ENCODE measurements at places on chromosomes 13 and 19.

DNA sequence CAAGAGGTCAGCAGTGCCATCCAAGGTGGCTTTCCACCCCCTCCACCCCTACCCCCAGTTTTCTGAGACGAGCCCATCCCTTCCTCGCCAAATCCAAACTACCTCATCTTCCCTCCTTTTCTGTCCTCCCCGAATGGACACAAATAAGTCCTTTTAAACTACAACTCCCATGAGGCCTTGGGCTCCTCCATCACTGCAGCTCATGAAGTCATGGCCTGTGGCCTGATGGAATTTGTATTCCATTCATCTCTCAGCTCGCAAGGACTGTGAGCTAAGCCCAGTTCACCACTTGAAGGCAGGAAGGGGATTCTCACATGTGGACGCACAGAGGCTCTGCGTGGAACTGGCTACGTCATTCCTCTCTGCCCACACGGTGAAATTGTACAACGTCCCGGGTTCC, 12.5 kb downstream of the PTPRH start:
- no peak for DNase-seq

DNA sequence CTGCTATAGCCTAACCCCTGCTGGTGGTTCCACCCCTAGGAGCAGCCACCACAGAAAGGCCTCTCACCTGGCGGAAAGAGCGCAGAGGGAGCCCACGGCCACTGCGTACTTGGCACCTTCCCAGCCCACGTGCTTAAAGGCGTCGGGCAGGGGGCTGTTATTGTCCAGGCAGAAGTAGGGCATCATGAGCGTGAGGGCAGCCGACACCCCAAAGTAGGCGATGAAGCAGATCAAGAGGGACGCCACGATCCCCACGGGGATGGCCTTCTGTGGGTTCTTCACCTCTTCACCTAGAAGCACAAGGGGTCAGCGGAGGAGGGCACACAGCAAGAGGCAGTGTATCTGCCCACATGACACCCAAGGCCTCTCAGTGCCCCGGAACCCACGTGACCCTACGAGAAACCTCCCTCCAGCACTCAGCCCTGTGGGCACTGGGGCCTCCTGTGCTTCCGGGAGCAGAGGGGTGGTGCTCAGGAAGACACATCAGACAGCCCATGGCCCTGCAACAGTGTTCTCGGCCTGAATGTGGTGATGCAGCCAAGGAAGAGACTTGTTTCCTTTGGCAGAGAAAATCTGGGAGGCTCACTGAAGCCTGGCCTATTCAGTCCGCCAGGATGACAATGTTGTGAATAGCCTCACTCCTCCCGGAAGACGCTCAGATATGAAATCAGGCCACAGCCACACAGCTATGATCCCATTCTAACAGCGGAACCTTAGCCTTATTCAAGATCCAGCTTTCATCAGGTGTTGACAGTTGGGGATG, 72.1 kb downstream of the SLC7A1 start:
- DNase-seq, result no peak

- DNase-seq, result no peak
Observed at GRCh38 chr19:1336079-1336684, 47.5 kb upstream of the NDUFS7 start.

DNA sequence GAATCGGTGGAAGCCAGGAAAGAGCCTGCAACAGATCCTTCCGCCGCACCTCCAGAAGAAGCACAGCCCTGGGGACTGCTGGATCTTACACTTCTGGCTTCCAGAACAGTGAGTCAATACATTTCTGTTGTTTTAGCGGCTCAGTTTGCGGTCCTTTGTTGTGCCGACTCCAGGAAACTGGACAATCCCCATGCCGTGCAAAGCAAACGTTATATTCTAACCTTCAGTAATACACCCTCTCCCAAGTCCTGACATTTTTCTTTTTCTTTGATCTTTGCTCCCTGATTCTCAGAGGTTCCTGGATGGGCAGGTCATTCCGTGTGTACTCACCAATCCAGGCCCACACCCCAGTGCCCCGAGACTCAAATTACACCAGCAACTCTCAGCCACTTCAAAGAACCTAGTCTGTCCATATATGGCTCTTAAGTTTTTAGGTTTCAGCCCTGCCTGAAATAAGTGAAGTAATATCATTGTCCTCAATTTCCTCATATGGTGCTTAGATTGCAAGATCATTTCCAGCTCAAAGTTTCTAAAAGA, 387.1 kb upstream of the SGCG start:
- no peak for DNase-seq

DNA sequence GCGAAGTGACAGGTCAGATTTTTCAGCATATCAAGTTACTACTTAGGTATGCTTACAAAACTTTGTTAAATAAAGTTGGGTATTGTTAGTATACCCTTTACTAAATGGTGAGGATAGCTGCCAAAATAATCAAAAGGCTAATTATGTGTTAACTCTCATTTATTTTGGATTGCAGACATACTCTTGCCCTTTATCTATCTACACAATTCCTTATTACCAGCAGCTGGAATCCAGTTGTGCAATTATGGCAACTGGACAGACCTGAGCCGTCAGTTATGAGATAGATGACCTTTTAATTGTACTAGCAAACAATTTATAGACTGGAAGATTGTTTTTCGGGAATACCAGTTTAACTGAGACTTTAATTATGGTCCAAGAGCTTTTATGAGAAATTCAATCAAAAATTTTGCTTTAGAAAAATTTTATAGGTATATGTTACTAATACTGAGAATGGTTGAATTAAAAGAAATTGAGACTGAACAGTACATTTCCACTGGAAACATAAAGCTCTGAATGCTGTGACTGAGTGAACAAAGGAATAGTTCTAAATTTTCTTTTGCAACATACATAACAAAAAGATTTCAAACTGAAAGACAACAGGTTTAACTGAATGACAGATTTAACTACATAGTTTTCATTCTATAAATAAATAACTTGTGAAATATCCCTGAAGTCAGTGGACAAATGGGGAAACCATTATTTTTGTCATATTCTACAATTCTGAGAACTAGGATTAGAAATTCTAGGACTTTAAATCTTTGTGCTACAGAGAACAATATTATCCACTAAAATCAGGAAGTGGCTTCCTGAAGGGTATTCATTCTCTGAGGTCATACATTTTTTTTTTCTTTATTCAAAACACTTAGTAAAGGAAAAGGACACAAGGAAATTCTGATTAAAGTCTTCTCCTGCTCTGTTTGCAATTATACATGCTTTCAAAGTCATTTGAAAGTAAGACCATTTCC, 97.4 kb downstream of the ZC3H13 start:
- no peak for DNase-seq

DNA sequence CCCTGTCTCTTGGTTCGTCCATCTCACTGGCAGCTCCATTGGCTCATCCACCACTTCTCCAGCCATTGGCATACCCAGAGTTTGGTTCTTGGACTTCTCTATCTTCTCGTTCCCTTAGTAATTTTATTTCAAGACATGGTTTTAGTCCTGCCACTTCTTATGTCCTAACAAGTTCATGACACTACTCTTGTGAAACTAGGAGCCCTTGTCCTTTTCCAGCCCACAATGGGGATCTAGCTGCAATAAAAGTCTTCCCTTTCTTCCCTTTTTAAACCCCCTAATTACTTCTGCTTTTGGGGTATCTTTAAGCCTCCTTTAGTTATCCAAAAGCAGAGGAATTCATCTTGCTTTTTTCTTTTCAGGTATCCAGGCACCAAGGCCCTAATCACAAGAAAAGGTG, 2.9 kb upstream of the RCBTB2 start:
- DNase-seq, result no peak

GRCh38 chr13:104608331-104608730, 1542.1 kb upstream of the SLC10A2 start:
- DNase-seq, result no peak

DNA sequence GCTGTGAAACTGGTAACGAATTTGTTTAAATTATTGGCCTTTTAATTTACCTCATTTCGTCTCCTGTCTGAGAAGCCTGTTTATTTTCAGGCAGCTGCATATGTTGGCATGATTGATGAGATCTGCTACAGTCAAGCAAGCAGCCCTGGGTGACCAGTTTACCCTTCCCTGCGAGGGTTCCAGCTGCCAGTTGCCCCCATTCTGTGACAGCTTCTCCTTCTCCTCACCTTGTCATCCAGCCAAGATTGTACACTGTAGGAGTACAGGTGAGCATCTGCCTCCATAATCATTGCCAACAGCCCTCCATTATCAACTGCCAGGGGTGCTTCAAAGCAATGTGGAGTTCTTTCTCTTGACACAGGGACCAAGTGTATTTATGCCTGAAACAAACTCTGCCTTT, 1979.9 kb upstream of the PRR20A start:
- DNase-seq, result no peak

- DNase-seq, result no peak
Observed at GRCh38 chr19:56015756-56016155, 29.2 kb downstream of the NLRP5 start.

DNA sequence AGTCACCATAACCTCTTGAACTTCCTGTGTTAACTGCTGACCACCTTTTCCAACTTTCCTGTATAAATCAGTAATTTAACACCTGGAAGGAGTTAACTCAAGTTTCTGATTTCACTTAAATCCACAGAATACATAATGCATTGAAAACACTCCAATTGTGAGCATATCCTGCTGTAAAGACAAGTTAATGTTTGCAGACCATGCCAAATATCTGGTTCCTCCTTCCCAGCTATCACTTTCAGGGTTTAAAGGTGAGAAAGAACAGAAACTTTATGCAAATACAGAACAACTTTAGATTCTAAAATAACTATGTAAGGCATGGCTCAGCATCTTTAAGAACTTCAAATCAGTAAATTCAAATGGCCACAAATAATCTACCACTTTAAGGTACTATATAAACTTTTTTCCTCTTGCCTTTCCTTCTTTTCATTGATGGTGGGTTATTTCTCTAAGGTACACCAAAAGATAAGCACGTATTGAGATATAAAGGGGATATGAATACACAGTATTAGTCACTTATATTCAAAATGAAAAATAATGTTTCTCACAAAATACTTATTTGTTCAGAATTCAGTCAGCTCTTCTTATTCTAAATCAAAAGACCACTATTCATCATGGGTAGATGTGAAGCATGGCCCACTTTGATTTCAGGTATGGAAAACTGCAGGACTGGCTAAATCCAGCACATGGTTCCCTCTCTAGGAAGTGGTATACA, 6.6 kb upstream of the TPTE2 start:
- DNase-seq, result no peak

DNA sequence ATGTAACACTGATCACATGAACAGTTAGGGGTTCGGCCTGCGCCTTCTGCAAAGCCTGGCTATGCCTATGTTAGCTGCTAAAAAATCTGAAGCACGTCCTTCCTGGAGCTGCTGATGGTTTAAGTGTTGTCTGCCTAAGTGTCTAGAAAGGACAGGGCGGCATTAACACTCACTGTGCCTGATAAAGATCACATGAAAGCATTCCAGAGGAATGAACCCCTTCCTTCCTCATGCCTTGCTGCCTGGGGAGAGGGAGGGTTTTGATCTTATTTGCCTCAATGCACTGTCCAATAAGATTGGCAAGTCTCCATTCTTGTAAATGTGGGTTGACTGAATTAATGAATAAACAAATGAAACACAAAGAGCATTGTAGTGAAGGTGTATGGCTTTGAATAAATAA, 5.2 kb downstream of the DOCK9 start:
- no peak for DNase-seq

GRCh38 chr19:50285833-50286232, 43.3 kb downstream of the KCNC3 start:
- DNase-seq, result no peak

DNA sequence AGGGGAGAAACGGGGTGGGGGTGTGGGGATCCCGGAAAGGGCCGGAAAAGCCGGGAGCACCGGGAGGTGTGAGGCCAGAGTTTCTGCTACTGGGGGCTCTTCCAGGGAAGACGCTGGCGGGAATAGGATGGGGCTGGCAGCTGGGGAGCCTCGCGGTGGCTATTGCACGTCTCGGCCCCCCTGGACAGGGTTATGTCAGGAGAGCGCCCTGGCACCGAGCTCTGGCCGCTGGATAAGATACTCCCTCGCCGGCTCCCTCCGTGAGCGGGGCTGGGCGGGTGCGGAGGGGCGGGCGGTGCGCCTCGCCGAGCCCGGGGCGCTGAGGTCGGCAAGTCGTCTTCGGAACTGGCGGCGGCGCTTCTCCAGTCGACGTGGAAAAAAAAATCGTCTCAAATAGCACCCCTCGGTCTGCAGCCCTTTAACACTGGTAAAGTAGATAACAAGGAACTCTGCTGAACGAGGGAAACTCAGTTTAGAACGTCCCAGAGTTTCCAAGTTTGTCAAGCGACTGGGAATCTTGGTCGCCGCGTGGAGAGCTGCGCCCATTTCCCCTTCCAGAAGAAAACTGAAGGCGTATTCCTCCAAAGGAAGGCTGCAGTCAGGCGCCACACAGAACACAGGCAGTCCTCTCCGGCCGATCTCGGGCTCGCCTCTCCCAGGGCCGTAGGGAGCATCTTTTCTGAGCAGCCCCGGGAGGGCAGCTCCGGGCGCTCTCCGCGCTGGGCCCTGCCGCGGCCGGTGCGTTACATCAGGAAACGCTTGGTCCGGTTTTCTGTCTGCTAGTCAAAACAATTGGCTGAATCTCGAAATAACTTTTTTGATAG, 115.1 kb downstream of the KCNRG start:
- no peak for DNase-seq

DNA sequence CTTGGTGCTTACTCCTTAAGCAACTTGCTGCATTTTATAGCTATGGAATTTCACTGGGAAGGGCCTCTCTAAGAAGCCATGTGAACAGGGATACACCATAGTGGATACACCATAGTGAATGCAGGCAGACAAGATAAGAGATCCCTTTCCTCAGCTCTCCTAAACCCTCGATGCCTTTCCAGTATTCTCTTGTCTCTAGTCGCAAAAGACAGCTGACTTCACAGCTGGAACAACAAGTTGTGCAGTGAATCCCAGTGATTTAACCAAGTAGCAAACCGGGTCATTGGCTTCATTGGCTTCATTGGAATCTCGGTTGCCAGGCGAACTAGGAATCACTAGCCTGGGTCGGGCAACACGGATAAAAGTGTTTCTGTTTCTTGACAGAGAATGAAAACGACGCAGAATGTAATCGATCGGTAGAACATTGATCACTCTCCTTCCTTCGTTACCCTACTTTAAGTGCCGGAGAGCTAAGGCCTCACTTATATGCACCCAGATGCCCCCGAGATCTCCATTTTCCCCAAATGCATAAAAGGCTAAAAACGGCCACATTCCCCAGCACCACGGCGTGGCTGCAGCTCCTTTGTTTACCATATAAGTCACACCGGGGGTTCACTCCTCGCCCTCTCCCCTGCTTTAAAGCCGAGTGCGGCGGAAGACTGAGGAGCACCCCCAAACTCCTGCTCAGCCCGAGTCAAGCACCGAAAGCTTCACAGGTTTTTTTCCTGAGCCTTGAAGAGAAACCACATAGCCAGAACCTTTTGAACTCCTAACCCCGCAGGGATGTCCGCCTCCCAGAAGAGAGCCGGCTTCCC, 674 bp downstream of the TRPC4 start:
- DNase-seq, result no peak

GRCh38 chr13:41386211-41386610, 71.1 kb upstream of the RGCC start:
- no peak for DNase-seq
